Placental pericyte (primary cell): ENCODE measurements at places on chromosomes 3 and 15. TPM values are rescaled to one million over a fixed set of nuclear protein-coding genes. Genes with fewer than 3 reads are reported as not detected.

SLC22A13 gene
- total RNA-seq = 0.43 and 0.44 TPM in 2 replicates

WDR93 gene
- under 0.01 TPM in 1 of 2 replicates, not detected in the other for total RNA-seq

FOXL2 gene
- 0.44 and 18.2 TPM in 2 replicates for total RNA-seq

PLSCR2 gene
- total RNA-seq = not detected in 2 replicates
